ENCODE measurements at places on chromosomes 6 and 20.

GRCh38 chr6:8278562-8278961, 156.8 kb downstream of the SLC35B3 start:
- no peak for DNase-seq

GRCh38 chr6:150761771-150762170, 103.7 kb upstream of the MTHFD1L start:
- DNase-seq: no peak

DNA sequence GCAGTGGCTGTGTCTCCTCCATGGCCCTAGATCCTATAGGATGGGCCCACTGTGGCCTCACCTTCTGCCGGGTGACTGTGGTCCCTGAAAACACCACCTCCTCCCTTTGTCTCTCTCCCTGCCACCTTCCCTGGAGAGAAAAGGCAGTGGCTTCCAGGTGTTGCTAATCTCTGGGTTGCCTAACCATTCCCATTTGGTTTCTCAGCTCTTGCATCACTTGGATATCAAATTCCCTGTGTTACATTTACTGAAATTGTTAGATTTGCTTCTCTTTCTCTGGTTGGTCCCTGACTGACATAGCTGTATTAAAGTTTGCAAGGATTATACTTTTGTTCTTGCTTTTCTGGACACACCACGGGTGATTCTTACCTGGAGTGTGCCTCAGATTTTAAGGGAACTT, 9.3 kb upstream of the ZFP64 start:
- DNase-seq: no peak

DNA sequence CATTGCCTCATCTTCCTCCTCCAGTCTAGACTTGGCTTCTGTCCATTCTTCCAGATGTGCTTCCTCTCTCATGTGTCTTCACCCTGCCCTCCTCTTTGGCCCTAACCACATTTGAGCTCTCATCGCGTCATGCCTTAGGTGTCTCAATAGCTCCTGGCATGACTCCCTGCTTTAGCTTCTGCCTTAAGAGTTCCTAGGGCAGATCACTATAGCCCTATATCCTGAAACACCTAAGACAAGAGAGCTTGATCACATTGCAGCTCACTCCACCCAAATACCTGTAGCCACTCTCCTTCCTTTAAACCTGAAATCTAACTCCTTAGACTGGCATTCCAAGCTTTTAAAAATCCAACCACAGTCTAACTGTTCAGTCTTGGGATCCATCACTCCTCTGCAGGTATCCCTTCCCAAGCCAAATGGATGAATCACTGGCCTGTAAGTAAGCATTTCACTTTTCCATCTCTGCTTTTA, 69.0 kb upstream of the STXBP5 start:
- no peak for DNase-seq

DNA sequence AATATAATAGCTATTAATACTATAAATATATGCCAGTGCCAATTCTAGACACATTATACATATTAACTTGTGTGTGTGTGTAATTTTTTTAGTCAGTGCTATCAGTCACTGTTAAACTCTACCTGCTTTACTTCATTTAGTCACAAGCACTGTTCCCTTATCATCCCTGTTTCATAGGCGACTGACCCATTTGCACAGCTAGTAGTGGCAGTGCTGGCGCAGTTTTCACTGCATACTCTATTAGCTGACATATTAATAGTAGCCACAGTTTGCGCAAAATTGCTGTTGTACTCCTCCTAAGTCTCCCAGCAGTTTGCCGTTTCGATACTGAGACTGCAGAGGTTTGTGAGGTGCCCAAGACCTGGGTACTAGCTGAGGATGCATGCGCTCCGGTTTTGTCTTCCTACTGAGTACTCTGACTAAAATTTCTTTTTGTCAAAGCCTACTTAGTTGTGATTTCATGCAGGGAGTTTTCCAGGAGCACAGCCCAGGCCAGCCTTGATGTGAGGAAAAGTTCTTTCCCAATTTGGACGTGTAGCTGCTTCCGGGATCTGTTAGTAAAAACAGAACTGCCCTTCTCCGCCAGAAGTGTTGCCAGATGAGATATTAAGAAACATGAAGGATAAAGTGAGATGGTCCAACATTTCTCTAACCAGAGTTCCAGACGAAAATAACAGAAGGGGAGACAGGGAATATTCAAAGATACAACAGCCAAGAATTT, 5.6 kb downstream of the BAG2 start:
- DNase-seq: no peak

GRCh38 chr20:32231245-32231644, 23.6 kb downstream of the POFUT1 start:
- DNase-seq: no peak

GRCh38 chr6:145953200-145953599, 11.0 kb downstream of the SHPRH start:
- DNase-seq: no peak

DNA sequence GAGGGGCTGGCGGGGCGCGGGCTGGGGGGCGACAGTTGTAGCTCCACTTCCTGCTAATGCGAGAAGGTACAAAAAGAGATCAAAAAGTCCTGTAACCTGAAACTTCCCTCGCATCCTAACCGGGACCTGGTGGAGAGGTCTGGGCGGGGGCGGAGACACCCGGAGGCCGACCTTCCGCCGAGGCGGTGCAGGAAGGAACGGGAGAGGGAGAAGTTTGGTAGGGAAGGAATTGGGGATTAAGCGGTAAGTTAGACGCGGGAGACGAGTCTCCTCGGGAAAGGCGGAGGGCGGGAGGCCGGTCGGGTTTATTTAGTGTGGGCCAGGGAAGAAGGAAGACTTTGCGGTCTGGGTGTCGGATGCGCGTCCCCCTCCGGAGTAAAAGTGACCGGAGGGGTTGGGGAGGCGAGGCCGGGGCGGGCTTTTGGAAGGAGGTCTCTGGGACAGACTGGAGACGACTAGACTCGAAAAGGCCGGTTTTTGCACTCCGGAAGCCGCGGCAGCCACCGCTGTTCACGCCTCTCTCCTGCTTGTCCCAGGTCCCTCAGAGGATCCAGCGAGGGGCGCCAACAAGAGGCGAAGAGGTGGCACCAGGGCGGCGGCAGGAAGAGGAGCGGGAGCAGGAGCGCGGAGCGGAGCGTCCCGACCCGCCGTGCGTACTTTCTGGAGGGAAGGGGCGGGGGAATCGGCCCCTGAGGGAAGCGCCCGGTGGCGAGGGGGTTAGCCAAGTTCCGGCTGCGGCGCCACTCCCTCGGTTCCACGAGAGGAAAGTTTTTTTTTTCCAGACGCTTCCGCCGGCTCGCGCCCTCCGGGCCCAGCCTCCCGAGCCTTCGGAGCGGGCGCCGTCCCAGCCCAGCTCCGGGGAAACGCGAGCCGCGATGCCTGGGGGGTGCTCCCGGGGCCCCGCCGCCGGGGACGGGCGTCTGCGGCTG, 734 bp downstream of the TPBG start:
- peak; percentile 60 for DNase-seq

DNA sequence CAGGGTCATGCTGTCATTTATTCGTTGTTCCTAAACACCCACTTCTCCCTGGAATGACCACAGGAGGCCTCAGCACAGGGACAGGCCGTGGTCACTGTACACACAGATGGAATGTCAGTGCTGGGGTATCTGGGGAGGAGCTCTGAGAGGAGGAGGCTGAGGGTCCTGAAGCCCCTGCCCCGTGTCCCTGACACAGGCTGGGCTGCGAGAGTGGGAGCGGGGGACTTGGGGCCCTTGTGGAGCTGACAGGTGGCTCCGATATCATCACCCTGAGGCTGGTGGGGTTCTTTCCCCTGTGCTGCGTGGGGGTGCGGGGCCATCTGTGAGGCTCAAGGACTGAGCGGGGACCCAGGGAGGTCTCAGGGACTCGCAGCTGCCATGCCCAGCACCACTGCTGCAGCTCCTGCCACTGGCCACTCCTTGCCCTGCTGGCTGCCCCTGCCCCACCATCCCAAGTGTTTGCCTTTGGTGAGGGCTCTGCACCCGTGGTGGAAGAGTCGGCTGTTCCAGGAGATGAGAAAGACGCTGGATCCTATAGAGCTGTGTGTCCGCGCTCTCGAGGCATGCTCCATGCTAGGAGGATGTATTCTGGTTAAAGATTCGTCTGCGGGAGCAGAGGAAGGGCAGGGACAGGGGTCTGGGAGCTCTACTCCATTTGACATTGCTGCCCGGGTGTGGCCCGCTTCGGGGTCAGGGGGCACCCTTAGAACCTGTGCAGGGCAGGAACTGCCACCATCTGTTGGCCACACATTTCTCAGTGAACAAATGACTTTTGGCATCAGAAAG, 18.9 kb downstream of the NPEPL1 start:
- DNase-seq: no peak

GRCh38 chr6:30687659-30688431, 1.4 kb upstream of the PPP1R18 start:
- no peak for DNase-seq

DNA sequence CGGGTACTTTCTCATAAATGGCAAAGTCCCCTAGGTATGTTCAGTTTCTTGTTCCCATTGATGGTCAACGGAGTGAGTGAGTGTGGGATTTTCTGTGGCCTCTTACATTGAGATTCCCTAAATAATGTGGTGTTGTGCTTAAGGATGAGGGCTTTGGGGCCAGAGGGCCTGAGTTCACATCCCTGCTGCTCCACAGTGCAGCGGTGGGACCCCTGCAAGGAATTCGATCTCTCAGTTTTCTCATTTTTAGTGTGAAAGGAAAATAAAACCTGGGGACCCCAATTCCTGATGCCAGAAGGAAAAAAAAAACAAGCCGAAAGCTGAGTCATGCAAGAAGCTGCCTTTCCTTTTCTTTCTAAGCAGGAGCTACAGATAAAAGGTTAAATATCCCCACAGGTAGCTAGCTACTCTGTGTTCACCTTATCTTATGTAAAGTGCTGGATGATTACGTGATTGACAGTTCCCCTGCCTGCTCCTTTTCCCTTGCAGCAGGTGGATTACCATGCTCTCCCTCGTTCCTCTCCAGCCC, 120.2 kb upstream of the CLDN20 start:
- no peak for DNase-seq

DNA sequence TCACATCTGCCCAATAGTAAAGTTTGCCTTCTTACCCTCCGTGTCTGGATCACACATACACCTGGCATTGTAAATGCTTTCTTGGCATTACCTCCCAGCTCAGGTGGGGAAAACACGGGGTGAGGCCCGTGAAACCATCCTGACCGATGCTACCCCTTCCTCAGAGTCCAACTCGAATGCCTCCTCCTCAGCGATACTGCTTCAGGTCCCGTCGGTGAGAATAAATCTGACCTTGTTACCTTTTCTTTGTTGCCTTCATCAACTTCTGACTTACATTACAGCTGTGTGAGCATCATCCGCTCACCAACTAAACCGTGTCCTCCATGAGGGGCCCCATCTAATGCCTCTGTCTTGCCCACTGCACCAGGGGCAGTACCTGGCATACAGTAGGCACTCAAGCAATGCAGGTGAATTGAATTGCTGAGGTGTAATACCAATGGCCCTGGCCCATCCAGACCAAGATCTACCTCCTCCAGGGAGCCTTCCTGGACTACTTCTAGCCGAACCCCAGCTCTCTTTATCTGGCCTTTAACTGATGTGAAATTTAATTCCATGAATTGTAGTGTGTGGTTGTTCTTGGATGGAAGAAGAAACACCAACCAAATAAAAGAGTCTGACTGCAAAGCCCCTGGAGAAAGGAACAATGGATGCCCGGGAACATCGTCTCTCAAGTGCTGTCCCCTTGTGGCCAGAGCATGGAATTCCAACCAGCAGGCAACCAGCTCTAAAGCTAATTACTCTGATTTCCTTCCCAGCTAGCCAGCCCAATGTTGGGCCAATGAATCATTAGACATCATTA, 141.5 kb downstream of the ANKRD60 start:
- DNase-seq: peak; percentile 5

- no peak for DNase-seq
Measured at GRCh38 chr6:107815846-107816245, 8.3 kb downstream of the SCML4 start.

DNA sequence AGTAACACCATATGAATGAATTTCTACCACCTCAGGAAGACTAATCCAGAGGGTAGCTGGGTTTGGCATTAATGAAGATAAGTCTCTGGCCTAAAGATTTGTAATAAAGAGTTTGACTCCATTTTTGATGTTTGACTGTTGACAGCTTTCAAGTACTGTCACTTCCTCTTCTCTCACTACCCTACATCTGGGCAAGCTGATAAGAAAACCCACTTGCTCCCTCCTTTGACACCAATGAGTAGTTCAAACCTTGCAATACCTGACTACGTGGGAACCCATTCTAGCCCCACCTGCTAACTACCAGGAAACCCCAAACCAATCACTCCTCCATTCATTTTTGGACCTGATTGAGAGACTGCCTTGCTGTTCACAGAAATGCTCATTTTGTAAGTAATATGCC, 621.5 kb downstream of the TENT5A start:
- DNase-seq: no peak

DNA sequence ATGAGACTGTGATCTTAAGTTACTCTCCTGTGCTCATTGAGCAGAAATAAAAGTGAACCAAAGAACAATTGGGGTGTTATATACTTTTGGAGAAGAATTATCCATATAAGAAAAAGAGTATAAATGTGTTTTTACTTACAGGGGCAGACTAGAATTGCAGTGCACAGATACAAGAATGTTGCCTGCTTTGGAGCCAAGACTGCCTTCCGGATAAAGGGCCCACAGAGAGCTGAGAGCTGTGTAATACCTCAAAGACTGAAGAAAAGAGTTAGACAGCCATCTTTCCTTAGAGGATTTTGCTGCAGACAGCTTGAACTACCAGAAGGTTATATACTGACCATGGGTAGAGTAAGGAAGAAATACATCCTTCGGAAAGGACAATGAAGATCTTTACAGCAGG, 1235.5 kb upstream of the CITED2 start:
- peak; percentile 10 for DNase-seq

DNA sequence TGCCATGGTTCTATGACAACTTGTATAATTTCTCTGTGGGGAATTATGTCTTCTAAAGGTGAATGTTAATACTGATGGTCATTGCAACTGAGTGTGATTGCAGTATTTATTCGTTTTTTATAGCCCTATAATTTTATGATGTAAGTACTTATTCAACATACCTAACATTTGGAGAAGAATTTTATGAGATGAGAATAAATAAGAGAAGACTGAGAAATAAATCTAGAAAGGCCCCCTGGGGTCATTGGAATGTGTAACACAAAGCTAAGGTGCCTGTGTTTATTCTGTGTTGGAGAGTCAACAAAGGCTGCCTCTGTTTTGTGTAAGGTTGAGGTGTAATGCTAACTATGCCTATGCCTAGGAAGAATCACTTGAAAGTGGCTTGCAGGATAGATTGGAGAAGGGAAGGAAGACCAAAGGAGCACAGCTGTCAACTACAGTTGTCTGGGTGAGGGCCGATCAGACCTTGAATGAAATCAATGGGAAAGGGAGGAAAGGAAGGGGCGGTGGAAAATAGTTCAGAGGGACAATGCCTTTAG, 1076.7 kb downstream of the KIF16B start:
- no peak for DNase-seq

All from thyroid gland (tissue), 4 donors.